ENCODE measurements at places on chromosomes 2 and 18.

- DNase-seq: no peak
These were observed 498.8 kb upstream of the TCF4 start for GRCh38 chr18:56086786-56087185.

- DNase-seq: peak; percentile 50
These were observed 14.7 kb upstream of the PUM2 start for GRCh38 chr2:20365249-20365817.

DNA sequence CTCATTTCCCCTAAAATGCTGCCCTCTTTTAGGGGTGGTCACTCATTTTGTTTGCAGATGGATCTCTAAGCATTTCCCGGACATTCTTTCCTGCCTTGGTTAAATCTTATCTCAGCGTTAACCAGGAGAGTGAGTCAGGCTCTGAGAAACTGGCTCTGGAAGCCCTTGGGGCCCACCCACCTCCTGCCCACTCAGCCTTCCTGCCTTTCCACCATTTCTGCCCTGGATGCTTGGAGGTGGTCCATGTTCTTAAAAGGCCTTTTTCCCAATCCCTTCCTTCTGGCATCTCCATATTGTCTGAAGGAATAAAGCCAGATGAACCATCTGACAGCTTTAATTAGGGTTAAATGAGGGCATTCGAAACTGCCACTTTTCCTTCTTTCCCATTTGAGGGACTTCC lies 9.5 kb downstream of the HK2 start:
- DNase-seq: no peak

- no peak for DNase-seq
These were observed 21.4 kb upstream of the HAAO start for GRCh38 chr2:42813763-42814162.

DNA sequence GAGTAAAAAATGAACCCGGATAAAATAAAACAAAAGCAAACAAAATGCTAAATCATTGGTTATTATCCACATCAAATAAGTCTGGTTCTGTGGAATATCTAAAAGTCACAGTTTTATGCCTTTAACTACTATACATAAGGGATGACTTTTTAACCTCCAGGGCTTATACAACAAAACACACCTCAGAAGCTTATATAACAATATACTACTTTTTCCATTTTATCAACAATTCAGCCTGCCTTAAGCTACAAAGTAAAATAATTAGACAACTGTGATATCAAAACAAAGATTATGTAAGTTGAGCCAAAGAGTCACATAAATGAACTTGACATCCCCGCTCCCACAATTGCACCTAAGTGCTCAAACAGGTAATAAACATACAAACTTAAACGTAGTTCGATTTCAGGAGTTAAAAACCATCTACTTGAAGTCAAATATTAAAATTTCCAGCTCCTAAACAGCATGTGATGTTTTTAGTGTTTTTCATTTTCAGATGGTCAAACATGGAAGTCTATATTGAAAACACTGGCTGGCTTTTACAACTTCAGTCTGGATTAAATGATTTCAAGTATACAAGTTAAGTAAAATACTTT lies 54.7 kb downstream of the ATIC start:
- no peak for DNase-seq

DNA sequence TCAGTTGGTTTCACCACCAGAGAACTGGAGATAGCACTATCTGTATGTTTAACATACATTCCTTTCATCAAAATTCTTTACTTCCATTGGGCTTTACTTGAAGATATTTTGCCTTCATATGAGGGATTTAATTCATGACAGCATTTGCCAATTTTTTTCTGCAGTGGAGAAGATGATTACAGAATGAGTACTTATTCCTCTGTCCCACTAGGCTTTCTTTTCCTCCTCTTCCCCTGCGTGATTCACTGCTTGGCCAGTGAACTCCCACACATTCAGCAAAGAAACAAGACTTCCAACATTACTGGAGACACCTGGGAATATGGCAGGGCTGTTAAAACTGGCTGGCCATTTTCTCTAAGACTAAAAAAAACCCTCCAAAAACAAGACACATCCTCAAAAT lies 425.8 kb upstream of the KCNH7 start:
- no peak for DNase-seq
